Stimulated activated CD8-positive, alpha-beta memory T cell treated with anti-CD3 and anti-CD28 coated beads, Interleukin-7, amount 100 ng/mL, for 48 hours (primary cell): ENCODE measurements at places on chromosomes 2 and 18.

DNA sequence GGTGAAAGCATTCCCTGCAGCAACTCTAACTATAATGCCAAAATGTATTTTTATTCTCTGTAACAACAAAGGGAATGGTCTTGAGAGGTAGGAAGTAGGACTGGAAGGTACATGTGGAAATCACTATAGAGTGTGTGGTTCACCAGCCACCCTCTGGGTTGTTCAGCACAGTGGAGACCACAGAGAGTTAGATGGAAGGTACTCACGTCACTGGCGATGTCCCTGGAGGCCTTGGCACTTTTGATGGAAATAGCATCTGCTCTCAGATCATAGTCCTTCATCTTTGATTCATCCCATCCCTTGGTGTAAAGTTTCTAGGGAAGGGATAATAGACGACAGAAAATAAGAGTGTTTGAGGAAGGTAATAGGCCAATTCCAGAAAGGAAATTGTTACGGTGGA is 124.0 kb downstream of the NEB start:
- no peak for DNase-seq

DNA sequence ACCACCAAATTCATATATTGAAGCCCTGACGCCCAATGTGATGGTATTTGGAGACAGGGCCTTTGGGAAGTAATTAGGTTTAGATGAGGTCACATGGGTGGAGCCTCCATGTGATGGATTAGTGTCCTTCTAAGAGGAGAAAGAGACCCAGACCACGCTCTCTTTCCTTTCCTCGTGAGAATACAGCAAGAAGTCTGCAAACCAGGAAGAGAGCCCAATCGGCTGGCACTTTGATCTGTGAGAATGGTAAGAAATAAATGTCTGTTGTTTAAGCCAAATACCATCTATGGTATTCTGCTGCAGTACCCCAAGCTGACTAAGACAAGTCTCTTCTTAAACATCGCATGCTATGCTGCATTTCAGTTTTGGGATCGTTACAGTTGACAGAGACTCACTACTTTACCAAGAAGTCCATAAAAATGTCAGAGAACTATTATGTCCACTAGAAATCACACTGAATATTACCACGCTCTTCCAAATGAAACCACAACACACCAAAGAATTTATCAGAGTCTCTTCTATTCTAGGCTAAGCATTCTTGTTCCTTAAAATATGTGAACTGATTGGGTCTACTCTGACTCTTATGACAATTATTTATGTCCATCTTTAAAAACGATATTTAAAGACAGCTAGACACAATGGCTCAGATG is 48.5 kb downstream of the LPIN2 start:
- DNase-seq: no peak

- no peak for DNase-seq
These were observed 24.2 kb upstream of the SCYGR1 start for GRCh38 chr2:227411990-227412350.

- no peak for DNase-seq
These were observed 28.8 kb downstream of the LONRF2 start for GRCh38 chr2:100293341-100294161.

- DNase-seq: no peak
These were observed 48.4 kb downstream of the OTX1 start for GRCh38 chr2:63099032-63099431.

DNA sequence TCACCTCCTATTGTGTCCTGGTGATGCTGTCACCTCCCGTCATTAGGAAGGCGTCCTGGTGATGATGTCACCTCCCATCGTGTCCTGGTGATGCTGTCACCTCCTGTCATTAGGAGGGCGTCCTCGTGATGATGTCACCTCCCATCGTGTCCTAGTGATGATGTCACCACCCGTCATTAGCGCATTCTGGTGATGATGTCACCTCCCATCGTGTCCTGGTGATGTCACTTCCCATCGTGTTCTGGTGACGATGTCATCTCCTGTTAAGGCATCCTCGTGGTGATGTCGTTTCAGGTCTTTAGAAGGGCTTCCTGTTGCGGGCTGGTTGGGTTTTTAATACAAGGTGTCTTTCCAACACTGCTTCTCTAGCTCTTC is 40.7 kb downstream of the CTDP1 start:
- no peak for DNase-seq
